NCI-H146 (cell line): ENCODE measurements at places on chromosomes 1 and 21.

DNA sequence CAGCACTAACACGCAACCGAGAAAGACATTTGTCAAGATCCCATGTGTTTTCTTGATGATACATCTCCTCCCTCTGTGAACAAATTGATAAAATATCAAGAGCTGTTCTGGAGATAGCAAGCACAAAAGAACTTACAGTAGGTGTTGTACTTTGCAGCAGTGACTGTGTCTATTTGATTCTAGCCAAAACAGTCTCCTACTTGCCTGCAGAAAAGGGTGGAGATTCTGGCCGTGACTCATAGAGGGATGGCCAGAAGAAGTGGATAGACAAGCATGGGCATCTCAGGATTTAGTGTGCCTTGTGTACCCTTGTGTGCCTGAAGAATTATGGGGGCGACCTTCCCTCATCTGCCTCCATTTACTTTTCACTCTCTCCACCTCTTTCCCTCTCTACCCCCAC lies 458.4 kb upstream of the LRRC7 start:
- DNase-seq, result no peak

DNA sequence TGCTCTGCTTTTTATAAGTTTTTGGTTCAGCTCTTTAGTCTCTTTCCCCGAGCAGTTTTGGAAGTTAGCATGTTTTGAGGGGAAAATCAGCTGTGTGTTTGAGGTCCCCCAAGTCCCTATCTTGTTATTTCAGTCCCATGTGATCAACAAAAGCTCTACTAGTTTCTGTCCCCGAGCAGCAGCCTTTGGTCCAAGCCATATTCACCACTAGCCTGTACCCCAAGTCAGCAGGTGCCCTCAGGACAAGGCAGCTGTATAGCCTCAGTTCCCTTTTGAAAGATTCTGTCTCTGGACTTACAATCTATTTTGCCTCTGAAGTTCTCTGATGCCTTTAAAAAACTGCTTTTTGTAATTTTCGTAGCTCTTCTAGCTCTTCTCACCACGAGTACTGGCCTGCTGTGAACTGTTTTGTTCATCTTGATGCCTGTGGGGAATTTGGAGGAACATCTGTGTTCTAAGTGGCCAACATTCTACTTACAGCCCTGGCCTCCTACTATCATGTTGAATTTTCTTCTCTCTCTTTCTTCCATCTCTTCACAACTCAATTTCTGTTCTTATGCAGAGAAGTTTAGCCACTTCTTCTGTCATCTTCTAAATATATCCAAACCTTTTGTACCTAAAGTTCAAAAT lies 16.7 kb downstream of the UAP1 start:
- no peak for DNase-seq

DNA sequence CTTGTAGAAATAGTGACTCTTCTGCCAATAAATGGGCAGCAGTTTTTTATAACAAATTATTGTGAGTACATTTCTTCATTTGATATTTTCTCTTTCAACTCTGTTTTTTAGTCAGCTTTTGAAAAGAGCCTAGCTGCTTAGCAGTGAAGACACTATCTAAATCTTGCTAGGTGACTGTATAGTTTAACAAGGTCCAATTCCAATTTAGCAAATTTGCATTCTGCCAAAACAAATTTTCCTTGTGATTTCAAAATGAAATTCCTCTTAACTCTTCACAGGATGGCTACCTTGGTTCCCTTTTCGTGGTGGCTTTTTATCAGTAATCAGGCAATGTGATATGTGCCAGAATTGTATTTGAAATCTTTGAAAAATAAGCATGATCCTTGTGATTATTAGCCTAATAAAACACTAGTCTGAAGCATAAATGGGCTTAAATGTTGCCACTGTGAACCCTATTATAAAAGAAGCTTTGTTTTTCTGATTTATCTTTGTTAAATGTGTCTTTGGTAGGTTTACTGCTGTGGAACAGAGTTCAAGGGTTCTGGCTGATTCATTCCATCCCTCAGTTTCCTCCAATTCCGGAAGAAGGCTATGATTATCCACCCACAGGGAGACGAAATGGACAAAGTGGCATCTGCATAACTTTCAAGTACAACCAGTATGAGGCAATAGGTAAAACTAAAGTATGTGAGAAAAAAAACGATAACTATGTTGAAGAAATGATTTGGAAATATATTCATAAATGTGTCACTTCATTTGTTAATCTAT lies 12.2 kb downstream of the DNASE2B start:
- DNase-seq, result no peak

- no peak for DNase-seq
Measured at GRCh38 chr1:26281971-26282370, 2.1 kb downstream of the SH3BGRL3 start.

DNA sequence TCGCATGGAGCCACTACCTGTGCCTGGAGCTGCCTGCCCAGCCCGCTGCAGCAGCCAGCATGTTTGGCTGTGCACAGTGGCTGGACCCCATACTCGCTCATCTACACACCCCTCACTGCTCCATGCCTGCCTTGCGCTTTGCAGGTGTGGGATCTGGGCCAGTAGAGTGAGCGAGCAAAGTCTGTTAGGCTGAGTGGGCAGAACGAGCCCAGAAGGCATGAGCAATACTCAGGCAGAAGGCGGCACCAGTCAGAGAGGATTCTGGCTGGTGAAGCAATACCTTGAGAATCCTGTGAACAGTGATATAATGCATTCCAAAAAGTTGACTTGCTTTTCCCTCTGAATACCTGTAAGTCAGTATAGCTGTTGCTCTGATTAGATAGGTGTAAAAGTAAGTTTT lies 816.4 kb downstream of the KCNT2 start:
- DNase-seq, result no peak

DNA sequence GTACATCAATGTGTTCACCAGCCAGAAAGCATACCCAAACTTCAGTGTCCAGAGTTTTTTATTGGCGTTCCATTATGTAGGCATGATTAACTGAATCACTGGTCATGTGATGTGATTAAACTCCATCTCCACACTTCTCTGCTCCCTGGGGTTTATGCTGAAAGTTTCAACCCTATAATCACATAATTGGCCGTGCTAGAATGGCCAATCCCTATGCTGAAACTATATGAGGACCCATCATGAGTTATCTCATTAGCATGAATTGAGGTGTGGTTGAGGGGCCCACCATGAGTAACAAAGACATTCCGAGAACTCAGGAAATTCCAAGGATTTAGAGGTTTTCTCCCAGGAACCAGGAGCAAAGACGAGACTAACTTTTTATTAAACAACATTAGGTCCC lies 31.8 kb upstream of the FBXO28 start:
- DNase-seq, result no peak

GRCh38 chr1:90836345-90836679 lies 119.2 kb upstream of the BARHL2 start:
- DNase-seq, result no peak

DNA sequence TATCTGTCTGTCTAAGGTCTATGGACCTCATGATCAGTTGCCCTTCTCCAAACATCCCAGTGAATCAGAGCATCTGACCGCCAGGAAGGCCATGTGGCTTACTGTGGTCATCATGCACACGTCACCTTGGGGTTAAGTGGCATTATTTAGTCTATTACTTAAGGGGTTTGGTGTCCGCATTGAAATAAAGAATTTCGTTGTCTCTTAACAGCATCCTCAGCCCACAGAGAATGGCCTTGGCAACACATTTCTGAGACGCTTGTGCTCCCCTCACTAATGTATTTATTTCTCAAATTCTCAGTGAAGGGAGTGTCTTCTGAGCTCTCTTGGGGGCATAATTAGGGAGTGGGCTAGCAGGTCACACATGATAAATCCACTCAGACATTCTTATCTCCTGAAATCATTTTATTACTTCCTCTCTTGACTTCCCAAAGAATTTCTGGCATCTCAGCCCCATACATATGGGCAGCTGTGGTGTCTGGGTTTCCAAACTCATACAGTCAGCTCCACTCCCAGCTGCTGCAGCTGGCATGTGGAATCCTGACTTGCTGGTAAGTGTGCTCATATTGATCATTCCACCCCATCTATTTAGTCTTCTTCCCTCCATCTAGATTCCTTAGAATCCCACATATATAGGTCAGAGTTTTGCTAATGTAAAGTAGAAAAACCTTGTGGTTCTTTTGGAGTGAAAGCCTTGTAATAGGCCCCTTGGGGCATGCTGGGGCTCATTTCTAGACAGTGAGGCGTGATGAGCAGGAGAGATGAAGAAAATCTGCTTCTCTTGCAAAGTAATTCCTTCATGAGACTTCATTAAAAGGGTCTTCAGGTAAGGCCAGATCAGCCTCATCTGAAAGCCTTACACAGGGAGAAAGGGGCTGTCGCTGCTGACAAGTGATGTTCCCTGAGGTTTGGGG lies 110.5 kb downstream of the HHAT start:
- DNase-seq, result no peak
